Activated CD4-positive, alpha-beta T cell treated with anti-CD3 and anti-CD28 coated beads for 4 hours (primary cell): ENCODE measurements at places on chromosomes 16 and 17.

DNA sequence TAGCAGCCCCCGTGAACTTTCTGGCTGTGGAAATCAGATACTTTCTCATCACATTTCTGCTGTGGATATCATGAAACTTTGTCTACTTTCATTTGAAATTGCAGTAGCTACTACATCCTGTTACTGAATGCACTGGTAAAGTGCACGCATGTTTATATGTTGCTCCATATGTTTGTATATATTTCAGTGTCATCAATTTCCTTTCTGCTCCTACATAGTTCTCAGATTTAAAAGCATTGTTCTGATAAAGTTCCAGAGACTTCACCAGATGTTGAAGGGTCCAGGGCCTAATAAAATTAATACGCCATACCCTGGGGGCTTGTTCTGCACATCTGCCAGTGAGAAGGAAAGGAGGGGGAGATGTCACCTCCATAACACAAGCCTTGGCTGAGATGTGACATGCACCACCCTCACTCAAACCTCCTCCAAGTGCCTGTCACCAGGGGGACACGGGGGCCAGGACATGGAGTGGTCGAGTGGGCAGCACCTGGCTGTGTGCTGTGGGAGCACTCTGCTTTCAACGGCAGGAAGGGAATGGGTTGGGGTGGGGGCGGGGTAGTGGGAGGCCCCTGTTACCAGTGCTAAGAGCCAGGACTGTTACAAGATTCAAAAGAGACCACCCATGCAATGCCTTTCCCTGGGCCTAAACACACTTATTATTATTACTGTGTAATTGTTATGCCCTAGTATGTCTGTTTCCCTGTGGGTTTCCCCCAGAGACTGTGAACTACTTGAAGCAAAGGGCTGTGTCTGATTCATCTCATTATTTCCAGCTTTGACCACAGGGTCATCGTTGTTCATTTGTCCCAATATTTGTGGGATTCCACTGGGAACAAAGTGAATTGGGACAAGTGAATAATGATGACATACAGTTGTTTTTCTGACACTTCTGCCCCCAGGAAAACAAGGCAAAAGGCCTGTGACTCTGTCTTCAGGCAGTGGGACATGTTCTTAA is 193.4 kb downstream of the FOXL1 start:
- no peak for DNase-seq

- no peak for DNase-seq
Measured at GRCh38 chr16:3019594-3020246, 448 bp upstream of the TNFRSF12A start.

DNA sequence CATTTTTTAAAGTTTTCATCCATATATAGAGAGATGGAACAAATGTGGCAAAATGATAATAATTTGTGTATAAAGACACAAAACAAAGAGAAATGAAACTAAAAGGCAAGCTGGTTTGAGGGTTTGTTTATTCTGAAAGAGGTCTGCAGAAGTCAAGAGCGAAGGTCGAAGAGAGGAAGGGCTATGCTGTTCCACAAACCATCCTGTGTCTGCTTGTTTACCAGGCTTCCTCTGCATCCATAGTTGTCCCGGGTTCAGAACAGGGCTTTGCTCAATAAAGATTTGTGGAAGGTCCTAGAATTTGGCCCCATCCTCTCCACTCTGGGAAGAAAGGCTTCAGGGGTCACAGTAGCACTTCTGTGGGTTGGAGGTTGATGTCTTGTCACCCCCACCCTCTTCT is 2.4 kb upstream of the MARVELD3 start:
- DNase-seq, result no peak

- no peak for DNase-seq
Measured at GRCh38 chr17:33021731-33022408, 30.2 kb downstream of the SPACA3 start.

GRCh38 chr17:8021565-8022359 is 17.1 kb upstream of the ALOX15B start:
- DNase-seq, result no peak

DNA sequence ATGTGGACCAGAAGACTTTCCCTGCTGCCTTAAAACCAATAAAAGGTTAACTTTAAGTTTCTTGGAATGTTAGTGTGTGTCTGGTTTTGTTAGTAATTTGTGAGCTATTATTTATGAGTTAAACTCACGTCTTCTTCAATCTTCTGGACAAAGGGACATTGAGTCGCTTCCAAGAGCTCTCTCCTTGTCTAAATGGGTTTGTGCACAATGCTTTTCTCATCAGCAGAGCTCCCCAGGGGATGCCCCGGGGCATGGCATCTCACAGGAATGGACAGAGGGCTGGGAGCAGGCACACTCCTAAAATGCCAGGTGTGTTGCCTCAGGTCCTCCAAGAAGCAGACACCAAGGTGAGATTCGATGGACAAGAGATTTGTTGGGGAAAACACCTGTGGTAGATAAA is 90.5 kb downstream of the RGS9 start:
- no peak for DNase-seq

- no peak for DNase-seq
Measured at GRCh38 chr16:85201574-85201973, 89.3 kb upstream of the CIBAR2 start.

- DNase-seq, result no peak
Measured at GRCh38 chr17:40371261-40371929, 6.9 kb upstream of the GJD3 start.

- DNase-seq, result no peak
Measured at GRCh38 chr16:54112451-54113206, 174.0 kb downstream of the IRX3 start.

DNA sequence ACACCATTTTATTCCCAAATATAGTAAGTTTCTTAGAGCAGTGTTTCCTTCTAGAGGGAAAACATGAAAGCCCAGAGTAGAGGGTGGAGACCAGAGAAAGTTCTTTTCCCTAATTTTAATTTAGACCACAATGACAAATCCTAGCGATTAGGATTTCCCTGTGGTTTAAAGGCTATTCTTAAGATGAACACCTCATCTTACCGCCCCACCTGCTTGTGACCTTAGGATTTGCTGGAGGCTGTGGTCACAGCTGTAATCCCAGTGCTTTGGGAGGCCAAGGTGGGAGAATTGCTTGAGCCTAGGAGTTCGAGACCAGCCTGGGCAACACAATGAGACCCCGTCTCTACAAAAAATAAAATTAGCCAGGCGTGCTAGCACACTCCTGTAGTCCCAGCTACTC is 51.1 kb downstream of the GPRC5B start:
- DNase-seq, result no peak

DNA sequence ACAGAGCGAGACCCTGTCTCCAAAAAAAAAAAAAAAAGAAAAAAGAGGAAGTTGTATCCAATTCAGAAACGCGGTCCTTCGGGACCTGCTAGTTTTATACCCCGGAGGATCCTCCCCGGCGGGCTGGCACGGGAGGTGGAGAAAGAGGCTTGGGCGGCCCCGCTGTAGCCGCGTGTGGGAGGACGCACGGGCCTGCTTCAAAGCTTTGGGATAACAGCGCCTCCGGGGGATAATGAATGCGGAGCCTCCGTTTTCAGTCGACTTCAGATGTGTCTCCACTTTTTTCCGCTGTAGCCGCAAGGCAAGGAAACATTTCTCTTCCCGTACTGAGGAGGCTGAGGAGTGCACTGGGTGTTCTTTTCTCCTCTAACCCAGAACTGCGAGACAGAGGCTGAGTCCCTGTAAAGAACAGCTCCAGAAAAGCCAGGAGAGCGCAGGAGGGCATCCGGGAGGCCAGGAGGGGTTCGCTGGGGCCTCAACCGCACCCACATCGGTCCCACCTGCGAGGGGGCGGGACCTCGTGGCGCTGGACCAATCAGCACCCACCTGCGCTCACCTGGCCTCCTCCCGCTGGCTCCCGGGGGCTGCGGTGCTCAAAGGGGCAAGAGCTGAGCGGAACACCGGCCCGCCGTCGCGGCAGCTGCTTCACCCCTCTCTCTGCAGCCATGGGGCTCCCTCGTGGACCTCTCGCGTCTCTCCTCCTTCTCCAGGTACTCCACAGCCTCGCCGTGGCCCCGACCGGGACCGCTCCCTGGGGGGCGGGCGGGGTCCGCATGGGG is at the start of gene CDH3:
Gene CDH3, plus strand, starts transcription at position 596 of the 779 bp plus-strand sequence. Its CDS starts 70 bp downstream, at position 666.
- DNase-seq, result peak; percentile 8

DNA sequence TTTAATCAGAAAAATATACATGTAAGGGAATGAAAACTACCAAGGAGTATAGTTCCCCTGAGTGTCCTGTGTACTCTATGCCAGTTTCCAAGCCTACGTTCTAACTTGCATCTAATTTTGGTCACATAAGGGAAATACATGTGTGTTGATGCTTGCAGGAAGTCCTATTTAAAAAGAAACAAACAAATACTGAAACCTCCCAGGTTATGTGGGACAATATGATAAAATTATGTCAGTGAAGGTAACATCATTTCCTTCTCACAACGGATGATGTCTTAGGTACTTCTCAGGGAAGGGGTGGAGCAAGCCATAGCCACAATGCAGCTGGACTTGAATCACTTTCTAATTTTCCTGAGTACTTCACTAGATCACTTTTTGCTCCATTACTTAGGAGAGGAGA is 115.9 kb downstream of the ZFHX3 start:
- no peak for DNase-seq

DNA sequence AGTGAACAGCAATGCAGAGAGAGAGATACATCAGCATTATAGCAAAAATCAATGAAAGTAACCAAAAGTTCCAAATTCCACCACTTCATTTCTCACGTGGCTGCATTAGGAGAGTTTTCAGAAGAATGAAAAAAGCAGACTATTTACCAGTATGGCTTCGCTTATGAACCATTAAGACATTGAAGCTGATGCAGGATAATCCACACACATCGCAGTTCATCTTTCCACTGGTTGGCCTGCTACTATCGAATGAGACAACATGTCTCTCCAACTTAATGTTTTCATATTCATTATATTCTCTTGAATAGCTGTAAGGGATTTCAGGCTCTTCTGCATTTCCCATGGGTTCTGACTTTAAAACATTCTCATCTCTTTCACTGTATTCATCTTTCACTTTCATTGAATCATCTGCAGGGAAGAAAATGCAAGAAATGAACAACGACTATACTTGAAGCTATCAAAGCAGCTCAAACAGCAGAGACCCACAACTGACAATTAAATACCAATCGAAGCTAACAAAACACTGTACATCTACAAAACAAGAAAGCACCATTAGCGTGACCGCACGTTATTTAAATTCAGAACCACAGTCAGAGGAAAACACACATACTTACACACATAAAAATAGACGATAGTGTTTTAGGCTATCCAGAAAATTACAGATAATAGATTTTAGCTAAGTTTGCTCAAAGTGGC is 54.9 kb downstream of the GRB7 start:
- DNase-seq, result no peak
